Hindlimb muscle (tissue), 1 donor: ENCODE measurements at places on chromosomes 7 and 10.
A peak's percentile ranks its signal among the peaks of the same experiment; 100 is the strongest.

GRCh38 chr10:8061274-8062211 lies 7.1 kb downstream of the GATA3 start:
- no peak for DNase-seq

DNA sequence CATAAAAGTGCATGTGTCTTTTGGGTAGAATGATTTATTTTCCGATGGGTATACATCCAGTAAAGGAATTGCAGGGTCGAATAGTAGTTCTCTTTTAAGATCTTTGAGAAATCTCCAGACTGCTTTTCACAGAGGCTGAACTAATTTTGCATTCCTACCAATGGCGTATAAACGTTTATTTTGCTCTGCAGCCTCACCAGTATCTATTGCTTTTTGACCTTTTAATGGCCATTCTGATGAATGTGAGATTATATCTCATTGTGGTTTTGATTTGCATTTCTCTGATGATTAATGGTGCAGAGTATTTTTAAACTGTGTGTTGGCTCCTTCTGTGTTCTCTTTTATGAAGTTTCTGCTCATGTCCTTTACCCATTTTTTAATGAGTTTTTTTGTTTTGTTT lies 1020.1 kb downstream of the NXPH1 start:
- DNase-seq: no peak

DNA sequence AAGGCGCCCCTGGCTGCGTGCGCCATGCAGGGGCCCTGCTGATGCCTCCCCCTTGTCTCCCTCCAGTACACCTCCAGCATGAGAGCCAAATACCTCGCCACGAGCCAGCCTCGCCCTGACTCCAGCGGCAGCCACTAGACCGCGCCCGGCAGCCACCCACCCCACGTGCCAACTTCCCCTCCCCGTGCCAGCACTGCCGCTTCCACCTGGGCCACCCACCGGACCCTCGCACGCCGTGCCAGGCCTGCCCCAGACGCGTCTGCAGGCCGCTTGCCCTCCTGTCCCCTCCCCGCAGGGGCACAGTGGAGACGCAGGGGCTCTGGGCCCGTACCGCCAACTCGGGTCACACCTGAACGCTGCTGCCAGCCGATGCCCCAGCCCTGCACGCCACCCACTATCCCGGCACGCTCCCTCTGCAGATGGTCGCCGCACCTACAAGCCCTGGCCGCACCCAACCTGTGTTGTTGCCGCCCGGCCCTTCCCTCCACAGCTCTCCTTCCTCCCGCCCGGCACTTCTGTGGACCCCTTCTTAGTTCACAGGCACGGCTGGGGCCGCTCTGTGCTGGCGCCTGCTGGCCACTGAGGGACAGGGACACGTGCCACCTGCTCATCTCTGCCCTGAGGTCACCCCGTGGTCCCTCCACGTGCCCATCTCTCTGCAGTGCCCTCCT lies 26.3 kb upstream of the AMZ1 start:
- no peak for DNase-seq

DNA sequence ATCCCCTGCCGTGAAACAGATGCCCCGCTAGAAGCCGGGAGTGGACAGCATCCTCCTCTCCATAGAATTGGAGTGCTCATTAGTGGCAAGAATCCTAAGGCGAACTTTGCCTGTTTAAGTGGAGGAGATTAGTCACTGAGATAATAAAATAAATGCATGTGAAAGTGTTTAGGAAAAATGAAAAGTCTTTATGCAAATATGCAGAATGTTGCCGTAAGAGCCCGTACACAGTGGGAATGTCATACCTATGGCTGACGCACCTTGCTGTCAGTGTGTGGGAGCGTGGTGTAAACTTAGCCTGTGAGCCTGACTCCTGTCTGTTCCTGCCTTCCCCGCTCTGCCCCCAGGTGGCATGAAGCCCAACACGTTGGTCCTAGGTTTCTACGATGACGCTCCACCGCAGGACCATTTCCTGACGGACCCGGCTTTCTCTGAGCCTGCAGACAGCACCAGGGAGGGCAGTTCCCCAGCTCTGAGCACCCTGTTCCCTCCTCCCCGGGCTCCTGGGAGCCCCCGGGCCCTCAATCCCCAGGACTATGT lies 1.7 kb upstream of the TRIP6 start:
- DNase-seq: no peak

GRCh38 chr10:72243822-72244437 lies 27.9 kb upstream of the ASCC1 start:
- DNase-seq: peak; percentile 65
